ENCODE measurements at places on chromosomes 1 and 21.

DNA sequence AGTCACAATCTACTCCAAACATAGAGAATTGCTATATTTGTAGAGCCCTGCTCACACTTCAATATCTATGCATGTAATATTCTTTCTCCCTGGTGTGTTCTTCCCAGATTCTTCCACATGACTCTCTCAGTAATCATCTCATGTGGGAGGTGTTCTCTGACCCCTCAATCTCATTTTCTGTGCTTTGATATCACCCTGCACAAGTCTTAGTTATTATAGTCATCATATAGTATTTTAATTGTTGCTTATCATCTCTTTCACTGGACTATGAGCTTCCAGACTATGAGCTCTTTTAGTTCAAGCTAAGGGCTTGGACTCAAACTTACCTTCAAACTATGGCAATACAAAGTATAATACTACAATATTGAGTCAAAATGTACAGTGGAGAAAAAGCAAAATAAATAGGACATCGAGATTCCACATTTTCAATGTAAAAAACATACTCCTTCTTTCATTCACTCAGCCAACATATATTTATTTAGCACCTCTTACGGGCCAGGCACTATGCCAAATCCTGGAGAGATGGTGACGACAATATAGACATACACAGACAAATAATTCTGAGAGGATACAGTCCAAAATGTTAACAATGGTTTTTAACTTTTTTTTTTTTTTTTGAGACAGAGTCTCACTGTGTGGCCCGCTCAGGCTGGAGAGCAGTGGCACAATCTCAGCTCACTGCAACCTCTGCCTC is 12.7 kb downstream of the TESK2 start:
- no peak for DNase-seq

DNA sequence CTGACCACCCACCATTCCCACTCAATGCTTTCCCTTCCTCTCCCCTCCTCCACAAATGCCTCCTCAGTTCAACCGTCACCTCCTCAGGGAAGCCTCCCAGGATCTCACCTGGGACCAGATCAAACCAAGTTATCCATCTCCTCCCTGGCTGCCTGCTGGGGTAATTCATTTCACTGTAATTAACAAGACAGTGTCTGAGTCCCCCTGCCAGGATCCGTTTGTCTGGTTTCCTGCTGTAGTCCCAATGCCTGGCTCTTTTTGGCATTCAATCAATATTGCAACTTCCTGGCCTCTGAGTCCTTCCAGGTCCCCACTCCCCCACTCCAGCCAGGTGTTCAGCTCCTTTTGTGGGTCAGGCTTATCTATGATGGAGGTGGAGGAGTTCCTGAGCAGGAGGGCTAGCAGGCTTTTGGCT is 687.7 kb downstream of the PTPRU start:
- DNase-seq, result no peak

GRCh38 chr1:216749232-216749631 is 26.0 kb upstream of the ESRRG start:
- no peak for DNase-seq

DNA sequence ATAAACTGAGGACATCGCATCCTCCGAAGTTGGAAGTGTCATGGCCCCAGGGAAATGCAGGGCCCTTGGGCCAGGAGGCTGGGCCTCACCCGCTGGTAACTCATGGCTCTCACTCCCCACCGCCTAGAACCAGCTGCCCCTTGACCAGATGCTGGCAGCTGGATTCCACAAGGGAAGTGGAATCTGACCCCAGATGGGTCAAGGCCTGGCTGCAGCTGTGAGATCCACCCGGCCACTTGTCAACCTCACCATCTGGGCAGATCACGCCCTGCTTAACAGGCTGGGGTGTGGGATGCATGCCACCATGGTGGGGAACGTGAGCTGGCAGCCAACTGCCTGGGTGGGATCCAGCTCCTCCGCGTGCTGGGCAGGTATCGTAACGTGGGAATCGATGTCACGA is 25.5 kb downstream of the KCNAB2 start:
- DNase-seq, result no peak

- no peak for DNase-seq
These were observed 6.3 kb downstream of the SESN2 start for GRCh38 chr1:28265577-28265976.

GRCh38 chr1:101190441-101190840 is 46.4 kb upstream of the S1PR1 start:
- no peak for DNase-seq

- no peak for DNase-seq
These were observed 60.3 kb upstream of the SYT6 start for GRCh38 chr1:114214016-114214415.
